T-helper 22 cell (primary cell): ENCODE measurements at places on chromosomes 3 and 15.

DNA sequence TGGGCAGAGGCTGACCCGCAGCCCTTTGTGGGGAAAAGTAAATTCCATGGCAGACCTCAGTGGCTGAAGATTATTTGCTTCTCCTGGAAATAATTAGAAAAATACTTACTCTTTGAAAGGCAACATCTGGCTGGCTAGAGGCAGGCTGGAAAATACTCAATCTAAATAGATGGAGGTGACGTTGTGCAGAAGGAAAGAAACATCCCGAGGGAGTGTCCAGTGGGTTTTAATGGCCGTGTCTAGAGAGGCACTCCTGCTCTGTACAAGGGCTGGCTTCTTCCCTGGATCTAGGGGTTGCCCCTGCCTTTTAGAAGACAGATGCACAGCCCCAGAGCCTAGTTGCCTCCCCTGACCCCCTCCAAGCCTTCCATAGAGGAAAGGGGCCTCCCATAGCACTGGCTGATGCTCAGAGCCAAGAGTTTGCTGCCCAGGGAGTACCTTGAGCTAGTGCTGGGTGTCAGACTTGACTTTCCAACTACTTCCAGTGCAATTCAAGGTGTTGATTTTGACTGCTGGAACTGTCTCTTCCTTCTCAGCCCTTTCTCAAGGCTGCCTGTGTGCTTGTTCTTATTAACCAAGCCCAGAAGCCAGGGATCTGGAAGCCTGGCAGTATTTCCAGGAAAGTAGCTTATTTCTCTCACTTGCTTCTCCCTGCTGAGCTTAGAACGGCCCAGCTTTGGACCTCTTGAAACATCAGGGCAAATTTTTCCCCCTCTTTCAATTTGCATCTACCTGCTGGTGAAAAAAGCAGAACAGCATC is 27.4 kb downstream of the CGNL1 start:
- no peak for DNase-seq

- no peak for DNase-seq
Observed at GRCh38 chr15:76866716-76867321, 38.3 kb downstream of the SCAPER start.

- no peak for DNase-seq
Observed at GRCh38 chr3:184899953-184900595, 88.1 kb downstream of the VPS8 start.

DNA sequence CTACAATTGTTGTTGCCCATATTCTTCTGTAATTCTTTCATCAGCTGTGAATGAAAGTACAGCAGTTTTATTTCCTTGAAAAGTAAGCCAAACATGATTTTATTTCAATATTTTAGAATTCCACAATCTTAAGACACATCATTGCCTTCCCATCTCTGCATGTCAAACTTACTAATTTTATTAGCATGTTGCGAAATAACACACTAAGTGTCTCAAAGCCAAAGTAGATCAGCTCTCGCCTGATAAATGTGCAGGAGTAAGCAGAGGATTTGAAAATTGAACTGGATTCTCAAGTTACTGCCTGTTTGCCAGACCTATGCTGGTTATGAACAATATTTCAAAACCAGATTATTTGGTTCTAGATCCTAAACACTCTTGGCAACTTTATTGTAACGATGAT is 25.7 kb downstream of the TGFBR2 start:
- DNase-seq = no peak
